ENCODE measurements at places on chromosomes 4 and X. TPM values are rescaled to one million over a fixed set of nuclear protein-coding genes. Genes with fewer than 3 reads are reported as not detected.
A peak's percentile ranks its signal among the peaks of the same experiment; 100 is the strongest.

- DNase-seq: no peak
Measured at GRCh38 chr4:165248102-165248501, 40.7 kb downstream of the KLHL2 start.

DNA sequence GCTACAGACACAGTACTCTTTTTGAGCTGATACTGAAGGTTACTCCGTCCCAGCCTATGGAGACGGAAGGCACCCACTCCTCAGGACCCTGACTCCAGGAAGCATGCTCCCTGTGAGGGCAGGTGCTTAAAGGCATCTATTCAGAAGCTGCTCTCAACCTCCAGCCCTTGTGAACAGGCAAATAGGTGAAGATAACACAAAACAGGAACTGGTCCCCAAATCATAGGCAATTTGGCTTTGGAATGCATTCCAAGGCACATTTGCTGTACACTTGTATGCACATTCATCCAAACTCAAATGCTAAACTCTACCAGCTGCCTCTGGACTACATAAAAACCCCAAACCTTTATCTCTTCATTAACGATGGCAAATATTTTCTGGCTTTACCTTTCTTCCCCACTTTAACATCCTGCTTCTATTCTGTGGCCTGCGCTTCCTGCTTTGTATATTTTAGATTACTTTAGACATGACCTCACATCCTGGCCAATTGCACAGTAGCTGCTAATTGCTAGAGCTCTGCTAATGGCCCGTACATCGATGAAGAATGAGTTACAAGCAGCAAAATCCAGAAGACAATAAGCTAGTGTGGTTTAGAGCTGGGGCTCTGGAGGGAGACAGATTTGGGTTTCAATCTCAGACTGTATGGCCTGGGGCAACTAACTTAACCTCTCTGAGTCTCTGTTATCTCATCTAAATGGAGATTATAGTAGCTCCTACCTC, 3.2 kb downstream of the SEL1L3 start:
- no peak for DNase-seq

The CSAG1 gene
- total RNA-seq: not detected

DNA sequence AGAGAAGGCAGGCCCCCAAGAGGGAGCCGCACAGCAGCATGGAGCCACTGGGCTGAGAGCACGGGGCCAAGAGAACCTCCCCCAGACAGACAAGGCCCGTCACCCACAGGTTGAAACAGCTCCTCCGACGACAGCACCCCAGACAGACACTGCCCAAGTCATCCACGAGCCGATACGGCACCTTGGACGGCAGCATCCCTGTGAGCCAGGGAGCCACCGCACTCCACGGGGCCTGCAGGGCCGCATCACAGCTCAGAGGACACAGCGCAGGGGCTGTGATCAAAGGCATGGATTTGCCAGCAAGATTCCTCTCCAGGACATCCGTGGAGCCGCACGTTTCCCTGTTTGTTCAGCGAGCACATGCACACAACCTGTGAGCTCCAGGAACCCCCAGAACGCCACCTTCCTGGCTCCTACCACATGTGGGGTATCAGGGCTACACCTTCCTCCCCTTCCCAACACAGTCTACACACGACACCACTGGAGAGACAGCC, 3.9 kb downstream of the CTBP1 start:
- peak; percentile 20 for DNase-seq

The MAGEA2 gene
- total RNA-seq: not detected

- no peak for DNase-seq
Measured at GRCh38 chr4:36773467-36773866, 471.1 kb upstream of the NWD2 start.

The OTOP1 gene
- total RNA-seq: not detected

Data from upper lobe of left lung (tissue), 6 donors.